ENCODE measurements at places on chromosomes 3 and 15.
A peak's percentile ranks its signal among the peaks of the same experiment; 100 is the strongest.

DNA sequence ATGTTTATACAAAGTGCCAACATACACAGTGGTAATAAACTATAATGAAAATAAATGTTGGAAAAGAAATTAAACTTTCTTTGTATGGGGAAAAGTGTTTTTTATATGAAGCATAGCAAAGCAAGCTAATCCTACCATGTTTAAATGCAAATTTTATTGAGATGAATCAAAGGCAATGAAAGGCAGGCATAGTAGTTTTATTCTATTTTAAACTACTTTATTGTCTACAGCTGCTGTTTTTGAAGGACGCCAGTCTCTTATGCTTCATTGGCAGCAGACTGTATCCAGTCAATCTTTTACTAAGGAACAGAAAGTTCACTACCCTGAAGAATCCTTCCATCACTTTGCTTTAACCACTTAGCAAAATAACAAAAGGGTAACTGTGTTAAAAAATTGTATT lies 761.0 kb downstream of the ROBO2 start:
- H3K4me1 ChIP-seq, result no peaks in the 10 kb centered on the region
- no peak overlapping the region for H3K4me3 ChIP-seq
- H3K27me3 ChIP-seq, result no peaks in the 10 kb centered on the region
- no peak overlapping the region for H3K27ac ChIP-seq

- no peaks in the 10 kb centered on the region for H3K27me3 ChIP-seq
- H3K27ac ChIP-seq, result no peak overlapping the region
- H3K4me1 ChIP-seq, result no peaks in the 10 kb centered on the region
- no peak for DNase-seq
Observed at GRCh38 chr15:32870240-32871033, 152.6 kb downstream of the GREM1 start.

GRCh38 chr3:138072796-138073195 lies 42.6 kb downstream of the DZIP1L start:
- no peak for DNase-seq
- H3K4me1 ChIP-seq, result no peaks in the 10 kb centered on the region
- no peak overlapping the region for H3K4me3 ChIP-seq
- H3K27me3 ChIP-seq, result no peaks in the 10 kb centered on the region
- no peaks in the 10 kb centered on the region for H3K36me3 ChIP-seq

DNA sequence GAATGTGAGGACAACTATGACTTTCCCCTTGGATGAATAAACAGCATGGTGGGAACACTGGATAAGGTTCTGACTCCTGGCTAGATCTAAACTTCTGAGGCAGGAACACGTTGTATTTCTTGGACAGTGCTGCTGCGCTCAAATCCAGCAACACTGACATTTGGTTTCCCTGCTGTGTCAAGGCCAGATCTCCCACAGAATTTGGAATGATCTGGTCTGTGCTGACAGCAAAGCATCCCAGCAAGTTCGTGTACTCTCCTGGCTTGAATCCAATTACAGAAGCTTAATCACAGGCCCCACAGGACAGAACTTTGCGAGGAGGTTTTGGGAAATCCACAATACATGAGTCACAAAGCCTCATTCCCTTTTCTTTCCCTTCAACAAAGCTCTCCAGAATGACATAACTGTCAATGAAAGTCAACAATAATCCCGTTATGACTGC lies 92.5 kb downstream of the ADAMTS9 start:
- no peaks in the 10 kb centered on the region for H3K36me3 ChIP-seq
- H3K4me1 ChIP-seq, result no peaks in the 10 kb centered on the region
- no peak for DNase-seq
- no peaks in the 10 kb centered on the region for H3K27me3 ChIP-seq

GRCh38 chr3:170634663-170635384 lies 48.9 kb upstream of the SLC7A14 start:
- no peak for DNase-seq
- H3K36me3 ChIP-seq, result no peaks in the 10 kb centered on the region
- H3K4me3 ChIP-seq, result no peak overlapping the region
- no peaks in the 10 kb centered on the region for H3K4me1 ChIP-seq
- H3K27me3 ChIP-seq, result peaks cover 10% of the 10 kb centered on the region
- H3K27ac ChIP-seq, result no peak overlapping the region

DNA sequence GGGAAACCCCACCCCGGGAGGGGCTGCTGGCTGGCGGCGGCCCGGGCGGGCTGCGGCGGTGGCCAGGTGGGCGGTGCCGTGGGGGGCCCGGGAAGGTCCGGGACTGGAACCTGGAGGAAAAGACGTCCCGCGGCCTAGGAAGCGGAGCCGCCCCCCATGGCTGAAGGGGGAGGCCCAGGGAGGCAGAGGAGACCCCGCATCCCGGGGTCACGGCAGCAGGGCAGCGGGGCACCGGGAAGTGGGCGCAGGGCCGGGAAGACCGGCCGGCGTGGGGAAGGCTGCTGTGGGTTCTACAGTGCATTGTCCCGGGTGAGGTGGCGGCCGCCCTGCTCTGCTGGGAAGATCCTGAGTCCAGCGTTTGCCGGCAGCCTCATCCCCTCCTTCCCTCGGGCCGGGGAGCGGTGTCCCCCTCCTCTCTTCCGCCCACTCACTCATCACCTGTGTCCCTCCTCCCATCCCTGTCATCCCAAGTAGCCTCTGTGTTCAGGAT lies 525 bp upstream of the FSTL1 start:
- no peaks in the 10 kb centered on the region for H3K36me3 ChIP-seq
- DNase-seq, result no peak
- no peak overlapping the region for H3K4me3 ChIP-seq
- peaks cover 2% of the 10 kb centered on the region for H3K4me1 ChIP-seq

- H3K27ac ChIP-seq, result no peak overlapping the region
- H3K4me3 ChIP-seq, result no peak overlapping the region
- H3K27me3 ChIP-seq, result no peaks in the 10 kb centered on the region
- H3K36me3 ChIP-seq, result no peaks in the 10 kb centered on the region
- no peak for DNase-seq
- H3K4me1 ChIP-seq, result no peaks in the 10 kb centered on the region
Observed at GRCh38 chr15:19973718-19974117, 567.9 kb downstream of the GOLGA6L6 start.

GRCh38 chr3:17302774-17303173 lies 418.0 kb downstream of the PLCL2 start:
- H3K4me3 ChIP-seq, result no peak overlapping the region
- H3K4me1 ChIP-seq, result peaks cover 6% of the 10 kb centered on the region
- H3K27ac ChIP-seq, result no peak overlapping the region
- H3K27me3 ChIP-seq, result no peaks in the 10 kb centered on the region
- DNase-seq, result no peak
- no peaks in the 10 kb centered on the region for H3K36me3 ChIP-seq

GRCh38 chr3:65893631-65894030 lies 145.1 kb downstream of the MAGI1 start:
- no peaks in the 10 kb centered on the region for H3K27me3 ChIP-seq
- H3K4me3 ChIP-seq, result no peak overlapping the region
- H3K36me3 ChIP-seq, result no peaks in the 10 kb centered on the region
- no peak overlapping the region for H3K27ac ChIP-seq
- DNase-seq, result no peak

DNA sequence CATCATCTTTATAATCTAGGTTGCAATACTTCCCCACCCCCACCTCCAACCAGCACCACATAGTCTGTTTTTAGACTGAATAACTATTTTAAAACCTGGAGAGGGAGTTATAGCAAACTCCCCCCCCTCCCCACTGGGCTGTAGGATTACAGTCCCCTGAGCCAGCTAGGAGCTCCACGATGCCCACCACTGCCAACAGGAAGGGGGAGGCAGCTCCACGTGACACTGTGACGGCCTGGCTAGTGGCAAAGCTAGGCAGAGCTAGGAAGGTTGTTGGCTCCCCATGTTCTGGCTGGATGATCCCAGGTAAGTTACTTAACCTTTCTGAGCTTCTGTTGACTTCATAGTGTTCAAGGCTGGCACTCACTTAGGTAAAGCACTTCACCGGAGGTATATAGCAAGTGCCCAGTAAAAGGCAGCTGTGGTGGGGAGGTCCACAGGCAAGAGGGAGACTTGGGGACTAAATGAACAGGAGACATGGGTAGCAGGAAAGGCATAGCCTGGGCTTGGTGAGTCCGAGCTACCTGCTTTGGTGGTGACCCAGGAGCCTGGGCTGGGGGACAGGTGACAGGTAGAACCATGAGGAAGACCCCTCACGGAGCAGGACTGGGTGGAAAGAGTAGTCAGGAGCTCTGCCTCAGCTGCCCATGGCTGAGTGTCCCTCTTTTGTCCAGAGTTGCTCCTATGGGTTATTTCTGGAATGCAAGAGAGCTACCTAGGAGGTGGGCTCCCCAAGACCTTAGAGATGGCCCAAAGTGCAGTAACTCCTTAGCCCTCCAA lies 4.0 kb upstream of the TBC1D21 start:
- no peak overlapping the region for H3K27ac ChIP-seq
- DNase-seq, result no peak
- no peaks in the 10 kb centered on the region for H3K27me3 ChIP-seq
- no peaks in the 10 kb centered on the region for H3K36me3 ChIP-seq

GRCh38 chr15:23566071-23566554 lies 639 bp downstream of the MKRN3 start:
- peak overlapping the region; percentile 44 for H3K4me3 ChIP-seq
- peak overlapping the region; percentile 78 for H3K27ac ChIP-seq
- H3K36me3 ChIP-seq, result no peaks in the 10 kb centered on the region
- peaks cover 6% of the 10 kb centered on the region for H3K27me3 ChIP-seq
- DNase-seq, result peak; percentile 37

DNA sequence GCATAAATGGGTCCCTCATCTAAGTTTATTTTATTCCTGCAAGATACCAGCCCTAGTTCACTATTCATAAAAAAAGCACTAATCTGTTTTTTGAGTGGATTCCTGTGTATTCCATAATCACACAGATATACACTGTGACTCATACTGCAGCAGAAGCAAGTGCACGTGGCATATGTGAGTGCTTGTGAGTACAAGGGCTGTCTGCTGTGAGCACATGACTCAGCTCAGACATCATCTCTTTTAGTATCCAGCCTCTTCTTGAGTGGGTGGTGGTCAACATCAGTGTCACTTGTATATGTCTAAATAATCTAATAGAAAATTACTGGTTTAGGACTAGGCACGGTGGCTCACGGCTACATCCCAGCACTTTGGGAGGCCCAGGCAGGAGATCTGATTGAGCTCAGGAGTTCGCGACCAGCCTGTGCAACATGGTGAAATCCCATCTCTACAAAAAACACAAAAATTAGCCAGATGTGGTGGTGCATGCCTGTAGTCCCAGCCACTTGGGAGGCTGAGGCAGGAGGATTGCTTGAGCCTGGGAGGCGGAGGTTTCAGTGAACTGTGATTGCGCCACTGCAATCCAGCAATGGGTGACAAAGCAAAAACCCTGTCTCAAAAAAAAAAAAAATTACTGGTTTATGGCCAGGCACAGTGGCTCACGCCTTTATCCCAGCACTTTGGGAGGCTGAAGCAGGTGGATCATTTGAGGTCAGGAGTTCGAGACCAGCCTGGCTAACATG lies 49.8 kb downstream of the NIPA2 start:
- H3K4me1 ChIP-seq, result no peaks in the 10 kb centered on the region
- no peak overlapping the region for H3K27ac ChIP-seq
- H3K27me3 ChIP-seq, result no peaks in the 10 kb centered on the region
- DNase-seq, result no peak

DNA sequence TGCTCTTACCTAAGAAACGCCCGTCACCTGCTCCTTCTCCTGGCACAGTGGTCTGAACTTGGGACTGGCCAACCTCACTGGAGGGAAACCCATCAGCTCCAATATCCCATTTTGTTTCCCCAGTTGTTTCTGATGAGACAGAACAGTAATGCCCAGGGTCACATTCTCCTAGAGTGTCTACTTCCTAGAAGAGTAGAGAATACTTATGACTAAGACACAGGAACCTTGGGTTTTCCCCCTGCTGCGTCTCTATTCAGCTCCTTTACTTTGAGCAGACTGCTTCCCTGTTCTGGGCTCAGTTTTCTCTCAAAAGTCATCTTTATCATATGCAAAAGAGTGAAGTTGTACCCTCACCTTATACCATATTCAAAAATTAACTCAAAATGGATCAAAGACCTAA lies 79.4 kb downstream of the POLR2M start:
- no peak for DNase-seq
- no peak overlapping the region for H3K27ac ChIP-seq
- peaks cover 7% of the 10 kb centered on the region for H3K27me3 ChIP-seq
- no peaks in the 10 kb centered on the region for H3K4me1 ChIP-seq
- no peak overlapping the region for H3K4me3 ChIP-seq
- no peaks in the 10 kb centered on the region for H3K36me3 ChIP-seq

DNA sequence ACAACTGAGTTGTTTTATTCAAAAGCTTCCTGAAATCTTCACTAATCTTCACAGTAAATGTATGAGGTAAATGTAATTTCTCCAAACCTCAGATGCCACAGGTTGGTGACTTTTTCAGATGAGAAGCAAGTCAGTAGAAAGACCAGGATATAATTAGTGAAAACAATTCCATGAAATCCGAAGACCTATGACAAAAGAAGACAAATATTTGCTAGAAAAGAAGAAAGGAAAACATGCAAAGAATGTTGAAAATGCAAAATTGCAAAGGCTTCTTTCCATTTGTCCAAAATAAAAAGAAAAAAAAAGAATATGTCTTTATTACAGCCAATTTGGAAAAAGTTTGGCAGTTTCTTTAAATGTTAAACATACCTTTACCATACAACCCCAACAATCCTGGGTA lies 88.3 kb upstream of the MYRIP start:
- H3K36me3 ChIP-seq, result no peaks in the 10 kb centered on the region
- H3K4me3 ChIP-seq, result no peak overlapping the region
- peaks cover 2% of the 10 kb centered on the region for H3K27me3 ChIP-seq
- no peak overlapping the region for H3K27ac ChIP-seq

DNA sequence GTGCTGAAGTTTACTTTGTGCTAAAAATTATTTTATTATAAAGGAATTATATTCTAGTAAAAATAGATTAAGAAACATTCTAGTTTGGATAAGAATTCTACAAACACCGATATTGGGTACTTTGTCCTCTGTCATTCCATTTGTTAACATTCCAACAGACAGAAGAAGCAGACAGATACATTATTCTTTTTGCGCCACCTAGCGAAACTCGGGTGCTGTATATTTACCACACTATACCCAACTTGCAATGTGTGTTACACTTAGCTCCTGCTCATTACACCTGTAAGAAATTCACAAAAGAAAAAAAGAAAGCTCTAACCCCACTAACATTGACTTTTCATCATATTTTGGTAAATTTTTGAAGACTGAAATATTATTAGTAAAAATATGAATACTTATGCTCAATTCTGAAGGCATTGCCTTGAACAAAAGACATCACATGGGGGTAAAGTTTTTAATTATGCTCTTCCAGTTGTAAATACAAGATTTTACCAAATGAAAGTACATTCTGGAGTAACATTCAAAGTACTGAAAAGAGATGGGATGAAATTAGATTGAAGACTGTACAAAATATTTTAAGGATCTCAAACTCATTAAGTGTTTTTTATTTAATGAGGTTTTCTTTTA lies 136.5 kb upstream of the MLF1 start:
- no peaks in the 10 kb centered on the region for H3K36me3 ChIP-seq
- DNase-seq, result peak; percentile 2
- H3K4me1 ChIP-seq, result no peaks in the 10 kb centered on the region
- no peaks in the 10 kb centered on the region for H3K27me3 ChIP-seq
- no peak overlapping the region for H3K4me3 ChIP-seq

DNA sequence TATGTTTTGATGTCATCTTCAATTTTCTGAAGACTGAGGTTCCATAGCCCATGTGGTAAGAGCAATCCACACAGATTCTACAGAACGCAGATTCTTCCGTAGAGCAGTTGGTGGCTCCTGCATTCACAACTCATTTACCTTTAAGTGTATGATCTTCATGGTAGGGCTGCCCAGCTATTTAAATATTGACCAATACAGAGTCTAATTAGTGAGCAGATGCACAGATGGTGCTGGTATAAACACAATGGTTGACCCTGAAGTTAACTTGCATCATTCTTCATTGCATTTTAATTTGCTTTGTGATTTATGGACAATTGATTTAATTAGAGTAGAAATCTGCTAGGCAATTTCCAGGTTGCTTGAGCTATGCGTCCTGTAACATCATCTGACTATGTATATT lies 269.2 kb downstream of the SQOR start:
- H3K36me3 ChIP-seq, result no peaks in the 10 kb centered on the region
- H3K4me1 ChIP-seq, result no peaks in the 10 kb centered on the region
- no peak for DNase-seq
- H3K27ac ChIP-seq, result no peak overlapping the region

All from T-cell (primary cell).